ENCODE measurements at places on chromosomes 2 and 18. TPM values are rescaled to one million over a fixed set of nuclear protein-coding genes. Genes with fewer than 3 reads are reported as not detected.

MAL gene
- 217 TPM for total RNA-seq

UGT1A3 gene
- total RNA-seq = not detected

CABLES1 gene
- total RNA-seq = 27.7 TPM

B3GNT7 gene
- total RNA-seq = 4.7 TPM

GLB1L gene
- 15.2 TPM for total RNA-seq

HIBCH gene
- 34.7 TPM for total RNA-seq

ARL4C gene
- 20.4 TPM for total RNA-seq
